ENCODE measurements at places on chromosomes 1 and 21.

- DNase-seq: no peak
Measured at GRCh38 chr1:66679140-66679539, 73.1 kb upstream of the DYNLT5 start.

DNA sequence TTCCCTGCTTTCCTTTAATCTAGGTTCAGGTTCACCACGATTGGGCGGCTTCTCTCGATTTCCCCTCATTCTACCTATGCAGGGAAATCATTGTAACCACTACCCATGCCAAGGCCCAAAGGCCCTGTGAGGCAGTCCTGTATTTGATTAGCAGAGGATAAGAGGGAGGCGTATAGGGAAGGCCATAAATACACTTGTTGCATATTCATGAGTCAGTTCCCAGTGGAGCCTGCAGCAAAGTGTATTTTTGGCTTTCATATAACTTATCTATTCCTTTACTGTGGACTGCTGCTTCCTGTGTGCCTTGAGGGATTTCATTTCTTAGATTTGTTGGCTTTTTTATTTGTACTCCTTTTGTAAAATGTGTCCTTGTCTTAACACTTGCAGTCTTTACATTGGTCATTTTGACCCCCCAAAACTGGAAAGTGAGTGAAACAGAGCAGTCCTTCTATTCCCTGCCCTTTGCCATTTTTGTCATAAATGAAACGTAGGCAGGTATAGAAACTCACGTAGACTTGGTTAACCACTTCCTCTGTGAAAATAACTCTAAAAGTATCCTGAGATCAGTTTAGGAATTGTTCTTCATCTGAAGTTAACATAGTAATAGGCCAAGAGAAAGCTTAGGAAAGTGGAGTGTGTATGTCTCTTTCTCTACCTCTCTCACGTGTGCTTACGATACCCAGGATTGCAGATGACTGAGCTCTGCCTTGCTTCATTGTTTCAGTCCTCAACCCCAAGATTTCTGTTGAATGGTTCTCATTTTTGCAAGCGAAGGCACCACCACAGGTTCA is 19.6 kb upstream of the KCNQ4 start:
- no peak for DNase-seq

GRCh38 chr1:173436841-173437428 is 40.2 kb upstream of the PRDX6 start:
- no peak for DNase-seq

DNA sequence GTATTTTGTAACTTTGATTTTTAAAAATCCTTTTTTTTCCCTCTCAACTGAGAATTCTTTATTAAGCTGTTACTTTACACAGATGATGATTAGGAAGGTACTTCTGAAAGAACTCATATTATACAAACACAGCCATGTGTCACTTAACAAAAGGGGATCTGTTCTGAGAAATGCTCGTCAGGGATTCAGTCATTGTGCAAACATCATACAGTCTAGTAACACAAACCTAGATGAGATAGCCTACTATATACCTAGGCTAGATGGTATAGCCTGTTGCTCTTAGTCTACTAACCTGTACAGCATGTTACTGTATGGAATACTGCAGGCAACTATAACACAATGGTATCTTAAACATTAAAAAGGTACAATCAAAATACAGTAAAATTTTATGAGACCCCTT is 24.9 kb downstream of the AHCTF1 start:
- DNase-seq: no peak

GRCh38 chr1:38788341-38789336 is 70.9 kb downstream of the RRAGC start:
- DNase-seq: no peak

DNA sequence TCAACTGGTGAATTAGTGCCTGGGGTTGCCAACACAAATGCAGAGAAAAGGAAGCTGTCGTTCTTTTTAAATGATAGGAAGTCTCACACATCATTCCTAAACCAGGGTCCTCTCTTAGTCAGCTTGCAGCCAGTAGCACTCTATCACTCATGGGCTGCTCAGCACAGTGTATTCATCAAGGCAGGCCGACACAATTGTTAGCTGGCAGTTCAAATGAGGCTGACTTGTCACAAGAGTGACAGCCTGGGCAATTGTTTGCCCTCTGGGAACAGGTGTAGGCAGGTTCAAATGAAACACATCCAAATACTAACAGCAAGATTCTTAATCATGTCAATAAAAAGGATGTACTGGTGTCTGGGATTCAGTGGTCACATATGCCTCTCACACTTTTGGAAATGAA is 76.9 kb downstream of the ERICH3 start:
- DNase-seq: no peak

DNA sequence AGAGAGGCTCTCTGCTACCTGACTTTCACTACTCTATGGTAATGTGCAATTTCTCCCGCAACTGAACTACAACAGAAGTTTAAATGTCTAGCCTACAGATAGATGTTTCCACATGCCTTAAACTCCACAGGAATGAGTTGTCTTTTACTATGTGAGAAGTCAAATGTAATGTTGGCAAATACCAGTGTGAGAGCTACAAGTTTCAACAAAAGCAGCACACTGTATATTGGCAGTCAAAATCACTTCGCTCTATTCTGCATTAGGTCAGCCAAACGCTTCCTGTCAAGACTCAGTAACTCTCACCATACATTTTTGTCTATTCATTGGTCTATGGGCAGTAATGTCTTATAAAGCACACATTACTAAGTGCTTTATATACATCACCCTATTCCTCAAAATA is 41.9 kb downstream of the LUZP1 start:
- no peak for DNase-seq

DNA sequence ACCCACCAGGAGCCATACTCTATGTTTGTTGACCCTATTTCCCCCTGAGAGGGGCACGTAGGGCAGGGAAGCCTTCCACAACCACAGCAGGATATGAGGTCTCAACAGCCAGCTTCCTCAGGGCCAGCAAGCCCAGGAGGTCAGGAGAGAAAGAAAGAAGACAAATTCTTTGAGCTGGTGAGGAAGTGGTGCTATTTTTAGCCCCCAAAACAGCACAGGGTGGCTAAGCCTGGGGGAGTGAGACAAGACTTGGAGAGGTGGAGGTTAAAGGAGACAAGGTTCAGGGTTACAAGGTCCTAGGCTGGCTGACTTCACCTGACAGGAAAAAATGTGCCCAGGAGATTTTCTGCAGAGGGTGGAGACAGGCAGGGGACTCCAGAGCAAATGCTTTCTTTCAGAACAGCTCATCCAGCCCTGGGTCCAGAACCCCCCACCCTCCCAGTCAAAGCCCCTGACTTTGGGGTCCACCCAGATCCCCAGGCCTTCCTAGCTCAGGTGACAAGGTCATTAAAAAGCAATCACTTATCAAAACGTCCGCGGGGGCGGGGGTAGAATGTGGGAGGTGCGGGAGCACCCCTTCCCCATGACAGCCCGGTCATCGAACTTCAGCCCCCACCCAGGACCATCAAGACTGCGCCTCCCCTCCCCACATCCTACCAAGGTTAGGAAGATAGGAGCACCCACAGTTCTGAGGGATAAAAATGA is 1.3 kb downstream of the SV2A start:
- DNase-seq: no peak

- no peak for DNase-seq
Measured at GRCh38 chr21:32777269-32777668, 5.7 kb upstream of the PAXBP1 start.

DNA sequence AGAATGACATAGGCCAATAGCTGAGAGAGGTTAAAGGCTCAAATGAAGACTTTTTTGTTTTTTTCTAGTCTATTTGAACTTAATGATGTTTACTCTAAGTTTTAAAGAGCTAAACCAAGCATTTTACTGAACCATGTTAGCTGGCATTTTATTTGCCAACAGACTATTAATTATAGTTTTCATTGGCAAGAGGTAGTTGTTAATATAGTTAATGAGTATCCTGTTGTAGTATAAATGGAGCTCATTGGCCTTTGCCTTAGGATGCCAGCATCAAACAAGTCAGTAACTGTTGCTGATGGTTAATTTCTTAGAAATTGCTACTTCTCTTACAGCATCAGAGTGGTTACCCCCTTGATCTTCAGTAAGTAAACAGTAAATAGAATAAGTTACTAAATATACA is 339.0 kb upstream of the B3GALT2 start:
- no peak for DNase-seq

GRCh38 chr1:58839147-58839795 is 55.4 kb upstream of the JUN start:
- DNase-seq: no peak

DNA sequence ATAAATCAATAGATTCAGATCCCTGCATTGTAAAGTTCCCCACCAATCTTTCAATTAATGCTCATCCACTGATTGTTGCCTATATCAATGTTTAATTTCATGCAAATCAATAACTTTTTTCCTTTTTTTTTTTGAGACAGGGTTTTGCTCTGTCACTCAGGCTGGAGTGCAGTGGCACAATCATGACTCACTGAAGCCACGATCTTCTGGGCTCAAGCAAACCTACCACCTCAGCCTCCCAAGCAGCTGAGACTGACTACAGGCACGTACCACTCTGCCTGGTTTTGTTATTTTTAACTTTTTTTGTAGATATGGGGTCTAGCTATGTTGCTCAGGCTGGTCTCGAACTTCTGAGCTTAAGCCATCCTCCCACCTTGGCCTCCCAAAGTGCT is 25.7 kb downstream of the DIO1 start:
- no peak for DNase-seq

- no peak for DNase-seq
Measured at GRCh38 chr21:34889320-34889675, 159.8 kb downstream of the RUNX1 start.

DNA sequence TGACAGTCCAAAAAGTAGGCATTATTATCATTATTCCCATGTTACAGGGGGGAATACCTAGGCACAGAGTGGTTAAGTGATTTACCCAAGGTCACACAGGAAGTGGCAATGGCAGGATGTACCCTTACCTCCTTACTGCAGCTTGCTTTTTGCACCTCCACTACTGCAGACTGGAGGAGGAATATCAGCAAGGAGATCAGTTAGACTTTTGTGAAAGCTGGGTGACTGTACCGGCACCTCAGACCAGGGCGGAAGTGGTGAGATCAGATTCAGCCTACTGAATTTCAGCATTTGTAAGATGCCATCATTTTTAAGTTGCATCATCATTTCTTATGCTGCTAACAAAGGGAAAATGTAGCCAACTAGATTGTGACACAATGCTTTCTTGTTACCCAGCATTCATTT is 4.5 kb downstream of the ADARB1 start:
- DNase-seq: peak; percentile 52

DNA sequence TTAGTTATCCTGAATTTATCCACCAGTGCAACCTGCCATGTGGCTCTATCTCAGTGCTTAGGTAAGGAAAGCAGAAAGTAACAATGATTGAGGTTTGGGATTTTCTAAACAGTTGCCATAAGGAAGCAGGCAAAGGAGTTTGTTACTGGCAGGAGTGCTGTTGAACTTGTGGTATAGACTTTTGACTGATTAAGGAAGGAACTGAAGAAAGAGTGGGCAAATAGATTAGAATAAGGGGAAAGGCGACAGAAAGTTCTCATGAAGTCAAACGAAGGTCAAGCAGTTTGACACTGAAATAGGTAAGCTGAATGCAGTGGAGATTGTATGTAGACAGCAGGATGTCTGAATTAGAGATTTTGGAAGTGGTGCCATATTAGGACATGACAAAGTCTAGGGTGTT is 24.2 kb upstream of the CR2 start:
- no peak for DNase-seq

DNA sequence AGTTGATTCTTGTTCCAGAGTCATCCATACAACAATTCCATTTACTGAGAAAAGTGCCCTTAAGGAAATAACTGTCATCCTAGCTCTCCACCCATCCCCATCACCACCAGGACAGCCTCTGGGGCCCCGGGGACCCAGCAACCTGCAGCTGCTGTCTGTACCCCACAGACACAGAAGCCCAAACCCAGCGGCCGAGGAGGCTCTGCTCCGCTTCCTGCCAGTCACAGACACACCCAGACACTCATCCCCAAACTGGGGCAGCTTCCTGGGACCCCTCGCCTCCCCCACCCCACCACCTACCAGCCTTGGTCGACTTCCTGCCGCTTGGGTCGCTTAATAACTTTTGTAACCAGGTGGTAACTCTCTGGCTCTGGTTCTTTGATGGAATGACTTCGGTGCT is 121.6 kb upstream of the SLC25A33 start:
- DNase-seq: no peak

- DNase-seq: no peak
Measured at GRCh38 chr1:181504399-181504842, 21.1 kb downstream of the CACNA1E start.

- DNase-seq: no peak
Measured at GRCh38 chr1:110626889-110627288, 20.7 kb upstream of the KCNA2 start.

DNA sequence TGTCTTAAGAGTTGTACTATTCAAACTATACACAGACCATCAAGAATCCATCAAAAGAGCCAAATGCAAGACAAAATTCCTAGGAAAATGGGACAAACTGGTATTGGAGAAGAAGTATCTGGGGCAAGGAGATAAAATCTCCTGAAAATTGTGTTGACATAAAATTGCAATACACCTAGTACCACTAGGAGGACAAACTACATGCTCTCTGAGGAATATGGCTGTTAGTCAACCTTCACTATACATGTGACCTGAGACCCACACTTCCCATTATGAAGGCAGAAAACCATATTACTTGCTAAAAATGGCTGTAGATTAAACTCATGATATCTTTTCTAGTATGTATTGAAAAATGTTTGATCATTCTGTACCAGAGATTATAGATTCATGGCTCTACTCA is 30.0 kb downstream of the IRF2BP2 start:
- DNase-seq: no peak

DNA sequence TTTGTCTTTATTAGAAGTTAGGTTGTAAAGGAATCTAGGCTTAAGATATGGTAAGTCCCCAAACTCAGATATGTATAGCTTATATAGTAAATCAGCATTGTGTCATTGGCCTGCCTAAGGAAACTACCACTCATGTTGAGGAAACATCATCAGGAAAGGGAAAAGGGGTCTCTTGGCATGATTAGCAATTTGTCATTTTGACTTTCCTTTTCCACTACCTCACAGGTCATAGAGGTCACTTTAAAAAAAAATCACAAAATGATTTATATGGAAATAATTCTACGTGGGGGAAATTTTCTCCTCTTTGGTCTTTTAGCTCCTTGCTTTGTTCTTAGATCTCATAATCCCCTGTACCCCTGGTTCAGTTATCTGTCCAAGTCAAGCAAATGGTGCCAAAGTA is 213.5 kb downstream of the RPS6KC1 start:
- no peak for DNase-seq

DNA sequence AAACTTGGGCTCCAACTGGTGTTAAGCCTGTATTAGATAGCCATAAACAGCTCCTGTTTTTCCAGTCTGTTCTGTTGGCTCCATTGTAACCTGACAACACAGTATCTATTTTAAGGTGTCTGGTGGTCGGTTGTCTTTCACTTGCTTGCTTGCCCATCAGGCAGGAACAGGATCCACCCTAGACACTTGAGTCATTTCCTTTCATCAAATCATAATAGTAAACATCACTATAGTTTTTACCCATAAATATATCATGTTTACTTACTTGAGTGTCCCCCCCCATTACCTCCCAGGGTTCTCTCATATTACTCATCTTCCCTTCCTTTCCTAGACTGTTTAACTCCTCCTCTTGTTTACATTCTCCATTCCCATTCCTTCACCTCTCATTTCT is 2.9 kb downstream of the DDI2 start:
- no peak for DNase-seq

GRCh38 chr1:221416142-221416541 is 325.7 kb downstream of the DUSP10 start:
- no peak for DNase-seq

- no peak for DNase-seq
Measured at GRCh38 chr1:231093156-231093922, 53.3 kb upstream of the FAM89A start.

All from stimulated activated CD4-positive, alpha-beta T cell treated with anti-CD3 and anti-CD28 coated beads, Interleukin-15, amount 100 ng/mL, for 1 hour (primary cell).